SJSA1 (cell line): ENCODE measurements at places on chromosomes 7 and 10. TPM values are rescaled to one million over a fixed set of nuclear protein-coding genes. Genes with fewer than 3 reads are reported as not detected.

Gene IL6
- 3.3 and 5.8 TPM in 2 replicates for total RNA-seq

DNA sequence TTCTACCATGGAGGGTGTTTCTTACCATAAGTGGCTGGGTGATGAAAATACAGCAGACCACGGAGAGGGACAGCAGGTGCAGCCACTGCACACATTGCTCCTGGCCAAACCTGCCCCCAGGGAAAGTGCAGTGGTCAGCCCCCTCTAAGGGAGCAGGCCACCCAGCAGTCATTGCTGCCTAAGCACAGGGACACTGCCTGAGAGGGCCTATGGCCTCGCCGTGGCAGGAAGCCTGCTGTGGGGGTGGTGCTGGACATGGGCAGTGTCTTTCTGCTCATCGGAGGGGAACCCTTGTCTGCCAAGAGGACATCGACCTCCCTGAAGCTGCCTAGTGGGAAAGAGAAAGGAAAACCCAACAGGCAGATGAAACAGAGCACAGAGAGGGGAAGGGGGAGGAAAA is 118.3 kb downstream of the PKD1L1 start:
- no peaks in the 10 kb centered on the region for H3K4me1 ChIP-seq
- H3K36me3 ChIP-seq, result no peaks in the 10 kb centered on the region
- no peak for DNase-seq
- no peak overlapping the region for H3K27ac ChIP-seq

- H3K27me3 ChIP-seq, result no peaks in the 10 kb centered on the region
- peaks cover 3% of the 10 kb centered on the region; the same call in 1 of the 2 replicates for H3K4me1 ChIP-seq
- DNase-seq, result no peak
- H3K4me3 ChIP-seq, result no peak overlapping the region
Observed at GRCh38 chr10:63261496-63261895, 128.4 kb downstream of the NRBF2 start.

DNA sequence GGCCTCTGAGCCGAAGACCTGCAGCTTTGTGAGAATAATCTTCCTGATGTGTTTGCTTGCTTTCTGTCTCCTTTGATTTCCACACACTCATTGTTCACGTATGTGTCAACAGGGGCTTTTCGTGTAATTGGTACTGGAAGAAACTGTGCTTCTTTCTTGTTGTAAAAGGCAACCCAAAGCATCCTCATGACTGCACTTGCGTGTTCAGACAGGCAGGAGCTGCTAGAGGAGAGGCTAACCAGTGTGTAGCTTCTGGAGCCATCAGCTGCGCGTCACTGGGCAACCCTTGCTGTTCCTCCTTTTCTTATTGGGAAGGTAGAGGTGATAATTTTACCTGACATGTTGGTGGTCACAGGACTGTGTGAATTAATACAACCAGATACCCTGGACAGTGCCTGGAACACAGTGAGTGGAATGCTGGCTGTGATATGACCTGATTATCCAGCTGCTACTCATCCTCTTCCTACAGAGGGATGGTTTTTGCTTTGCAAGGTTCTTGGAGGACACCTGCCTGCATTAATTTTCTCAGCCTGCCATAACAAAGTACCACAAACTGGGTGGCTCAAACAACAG is 213.0 kb downstream of the ABCA13 start:
- peaks cover 3% of the 10 kb centered on the region; the same call in 1 of the 2 replicates for H3K4me1 ChIP-seq
- H3K36me3 ChIP-seq, result no peaks in the 10 kb centered on the region
- no peaks in the 10 kb centered on the region for H3K27me3 ChIP-seq

- no peak overlapping the region for H3K27ac ChIP-seq
- DNase-seq, result no peak
- H3K27me3 ChIP-seq, result no peaks in the 10 kb centered on the region
- H3K36me3 ChIP-seq, result peaks cover 6% of the 10 kb centered on the region; the same call in 1 of the 2 replicates
Observed at GRCh38 chr7:12220389-12221046, 9.4 kb downstream of the TMEM106B start.

DNA sequence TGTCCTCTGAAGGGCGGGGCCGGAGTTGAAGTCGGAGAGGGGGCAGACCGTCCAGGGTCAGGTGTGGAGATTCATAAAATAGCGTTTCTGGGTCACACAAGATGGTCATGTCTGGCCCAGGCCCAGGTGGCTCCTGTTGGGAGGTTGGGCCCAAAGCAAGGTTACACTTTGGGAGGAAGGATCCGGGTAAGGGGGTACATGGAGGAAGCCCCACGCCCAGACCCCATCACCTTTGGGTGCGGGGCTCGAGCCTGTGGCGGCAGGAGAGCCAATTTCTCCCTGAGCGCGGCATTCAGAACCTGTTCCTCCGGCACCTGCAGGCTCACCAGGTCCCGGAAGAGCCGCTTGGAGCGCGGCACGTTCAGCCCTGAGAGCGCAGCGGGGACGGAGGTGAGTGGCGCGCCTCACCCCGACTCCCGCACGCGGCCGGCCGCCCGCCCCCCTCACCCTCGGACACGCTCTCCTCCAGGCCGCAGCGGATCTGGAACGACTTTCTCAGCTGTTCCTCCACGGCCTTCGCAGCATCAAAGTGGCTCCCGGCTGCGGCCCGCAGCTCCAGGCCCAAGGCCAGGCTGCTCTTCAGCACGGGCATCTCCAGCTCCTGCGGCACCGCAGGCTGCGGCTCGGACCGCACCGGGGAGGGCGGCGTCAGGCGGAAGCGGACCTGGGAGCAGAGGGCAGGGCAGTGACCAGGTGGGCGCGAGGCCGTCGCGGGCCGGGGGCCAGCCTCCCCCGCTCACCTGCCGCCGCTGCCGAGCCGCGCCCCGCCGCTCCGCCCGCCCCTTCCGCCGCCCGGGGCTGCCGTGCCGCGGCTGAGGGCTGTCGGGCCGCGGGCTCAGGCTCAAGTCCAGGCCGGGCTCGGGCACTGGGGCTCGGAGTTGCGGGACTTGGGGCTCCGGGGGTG is 644 bp downstream of the PPP1R35 start:
- H3K4me3 ChIP-seq, result peak overlapping the region; percentile 94
- H3K27me3 ChIP-seq, result no peaks in the 10 kb centered on the region
- peak overlapping the region; percentile 91 for H3K27ac ChIP-seq
- peaks cover 46% of the 10 kb centered on the region for H3K4me1 ChIP-seq

GRCh38 chr10:2885288-2886278 is 181.8 kb upstream of the PFKP start:
- H3K27ac ChIP-seq, result no peak overlapping the region
- peaks cover 47% of the 10 kb centered on the region for H3K27me3 ChIP-seq
- no peaks in the 10 kb centered on the region for H3K36me3 ChIP-seq
- no peak overlapping the region for H3K4me3 ChIP-seq
- no peak for DNase-seq
